ENCODE measurements at places on chromosomes 5 and 9. TPM values are rescaled to one million over a fixed set of nuclear protein-coding genes. Genes with fewer than 3 reads are reported as not detected.

Gene ARID3C
- not detected for total RNA-seq

Gene SPINK9
- not detected for total RNA-seq

Gene ZNF300
- 1.7 TPM for total RNA-seq

Gene MARCHF11
- total RNA-seq: not detected

Gene FAM221B
- not detected for total RNA-seq

Gene PCAT7
- 0.60 TPM for total RNA-seq

Gene WDR41
- 21.8 TPM for total RNA-seq

Gene ADAMTS6
- total RNA-seq: 3.6 TPM

Gene CLTA
- total RNA-seq: 165 TPM

Gene SPATA31A3
- not detected for total RNA-seq
